Activated B cell treated with CpG ODN at 0.5 μM for 24 hours (primary cell): ENCODE measurements at places on chromosomes 6 and 20. TPM values are rescaled to one million over a fixed set of nuclear protein-coding genes. Genes with fewer than 3 reads are reported as not detected.
A peak's percentile ranks its signal among the peaks of the same experiment; 100 is the strongest.

DNA sequence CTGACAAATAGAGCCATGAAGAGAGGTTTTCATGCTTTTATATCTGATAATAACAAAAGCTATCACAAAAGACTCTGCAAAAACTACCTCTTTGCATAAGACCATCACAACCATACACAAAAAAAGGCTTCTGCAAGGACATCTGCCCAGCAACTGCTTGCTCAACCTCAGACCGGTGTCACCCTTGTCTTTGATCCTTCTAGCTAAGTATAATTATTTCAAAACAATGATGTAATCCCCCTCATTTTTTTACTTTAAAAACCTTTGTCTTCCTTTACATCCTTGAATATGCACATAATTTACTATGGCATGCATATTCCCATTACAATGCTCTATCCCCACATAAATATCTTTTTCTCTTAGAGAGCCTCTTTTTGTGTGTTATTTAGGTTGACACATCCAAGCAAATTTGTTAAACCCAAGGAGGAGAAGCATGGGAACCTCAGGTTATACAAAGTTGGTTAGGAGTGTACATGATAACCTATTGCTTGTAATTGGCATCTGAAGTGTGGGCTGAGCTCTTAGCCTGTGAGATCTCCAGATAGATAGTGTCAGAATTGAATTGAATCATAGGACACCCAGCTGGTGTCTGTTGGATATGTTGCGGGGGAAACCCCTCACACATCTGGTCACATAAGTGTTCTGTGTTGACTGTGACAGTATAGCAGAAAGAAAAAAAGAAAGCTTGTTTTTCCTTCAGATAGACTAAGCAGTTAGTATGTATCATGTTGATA, 20.7 kb upstream of the CGA start:
- H3K27me3 ChIP-seq: no peaks in the 10 kb centered on the region
- H3K36me3 ChIP-seq: no peaks in the 10 kb centered on the region
- DNase-seq: no peak
- no peak overlapping the region for H3K27ac ChIP-seq
- H3K4me1 ChIP-seq: peaks cover 15% of the 10 kb centered on the region

GRCh38 chr20:40691566-40692239, 2.7 kb upstream of the MAFB start:
- H3K27me3 ChIP-seq: peaks cover 68% of the 10 kb centered on the region
- H3K4me3 ChIP-seq: no peak overlapping the region
- peaks cover 19% of the 10 kb centered on the region for H3K4me1 ChIP-seq
- DNase-seq: no peak

GRCh38 chr20:4633780-4634179, 87.9 kb upstream of the PRND start:
- H3K4me1 ChIP-seq: peaks cover 9% of the 10 kb centered on the region
- H3K27ac ChIP-seq: no peak overlapping the region
- H3K4me3 ChIP-seq: no peak overlapping the region
- peaks cover 2% of the 10 kb centered on the region for H3K27me3 ChIP-seq
- no peak for DNase-seq

GRCh38 chr6:35018182-35018519, 123.0 kb downstream of the TCP11 start:
- no peaks in the 10 kb centered on the region for H3K4me1 ChIP-seq
- H3K4me3 ChIP-seq: no peak overlapping the region
- H3K27ac ChIP-seq: no peak overlapping the region
- DNase-seq: no peak
- H3K27me3 ChIP-seq: no peaks in the 10 kb centered on the region

GRCh38 chr20:48632017-48632824, 195.6 kb downstream of the PREX1 start:
- peaks cover 81% of the 10 kb centered on the region for H3K36me3 ChIP-seq
- H3K4me3 ChIP-seq: no peak overlapping the region
- H3K27ac ChIP-seq: no peak overlapping the region
- DNase-seq: no peak
- H3K4me1 ChIP-seq: no peaks in the 10 kb centered on the region

- H3K4me1 ChIP-seq: peaks cover 3% of the 10 kb centered on the region
- H3K27me3 ChIP-seq: peaks cover 17% of the 10 kb centered on the region
- DNase-seq: no peak
- no peak overlapping the region for H3K27ac ChIP-seq
Measured at GRCh38 chr20:20772497-20773085, 60.1 kb upstream of the RALGAPA2 start.

DNA sequence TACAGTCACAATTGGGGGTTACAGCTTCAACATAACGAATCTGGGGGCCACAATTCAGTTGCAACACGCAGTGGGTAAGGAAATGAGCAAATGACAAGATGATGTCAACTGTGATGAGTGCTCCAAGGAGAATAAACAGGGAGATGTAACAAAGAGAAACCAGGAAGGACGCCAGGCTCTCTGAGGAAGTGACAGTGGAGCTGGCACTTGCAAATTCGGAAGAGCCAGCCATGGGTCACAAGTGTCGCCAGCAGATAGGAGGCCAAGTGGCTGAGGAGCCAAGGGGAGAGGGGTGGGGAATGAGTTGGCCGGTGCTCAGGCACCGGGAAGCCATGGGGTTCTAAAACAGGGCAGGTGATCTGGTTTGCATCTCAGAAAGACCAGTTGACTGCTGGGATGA, 136.4 kb downstream of the EYA2 start:
- no peaks in the 10 kb centered on the region for H3K4me1 ChIP-seq
- peaks cover 6% of the 10 kb centered on the region for H3K27me3 ChIP-seq
- no peak for DNase-seq
- no peak overlapping the region for H3K4me3 ChIP-seq
- no peaks in the 10 kb centered on the region for H3K36me3 ChIP-seq
- H3K27ac ChIP-seq: no peak overlapping the region

DNA sequence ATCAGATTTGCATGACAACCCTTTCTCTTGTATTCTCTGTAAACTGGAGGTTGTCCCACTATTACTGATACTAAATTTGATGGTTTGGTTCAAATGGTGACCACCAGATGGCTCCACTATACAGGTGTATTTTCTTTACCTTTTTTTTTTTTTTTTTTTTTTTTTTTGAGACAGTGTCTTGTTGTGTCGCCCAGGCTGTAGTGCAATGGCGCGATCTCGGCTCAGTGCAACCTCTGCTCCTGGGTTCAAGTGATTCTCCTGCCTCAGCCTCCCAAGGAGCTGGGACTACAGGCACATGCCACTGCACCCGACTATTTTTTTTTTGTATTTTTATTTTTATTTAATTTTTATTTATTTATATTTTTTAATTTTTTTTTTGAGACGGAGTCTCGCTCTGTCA, 6.6 kb upstream of the WTAP start:
- no peak for DNase-seq
- peaks cover 7% of the 10 kb centered on the region for H3K4me1 ChIP-seq
- no peak overlapping the region for H3K4me3 ChIP-seq
- no peaks in the 10 kb centered on the region for H3K27me3 ChIP-seq

GRCh38 chr20:15895560-15896084, 677.6 kb downstream of the KIF16B start:
- peaks cover 31% of the 10 kb centered on the region for H3K36me3 ChIP-seq
- H3K27me3 ChIP-seq: no peaks in the 10 kb centered on the region
- peak overlapping the region; percentile 83 for H3K27ac ChIP-seq
- DNase-seq: peak; percentile 22
- peaks cover 46% of the 10 kb centered on the region for H3K4me1 ChIP-seq

DNA sequence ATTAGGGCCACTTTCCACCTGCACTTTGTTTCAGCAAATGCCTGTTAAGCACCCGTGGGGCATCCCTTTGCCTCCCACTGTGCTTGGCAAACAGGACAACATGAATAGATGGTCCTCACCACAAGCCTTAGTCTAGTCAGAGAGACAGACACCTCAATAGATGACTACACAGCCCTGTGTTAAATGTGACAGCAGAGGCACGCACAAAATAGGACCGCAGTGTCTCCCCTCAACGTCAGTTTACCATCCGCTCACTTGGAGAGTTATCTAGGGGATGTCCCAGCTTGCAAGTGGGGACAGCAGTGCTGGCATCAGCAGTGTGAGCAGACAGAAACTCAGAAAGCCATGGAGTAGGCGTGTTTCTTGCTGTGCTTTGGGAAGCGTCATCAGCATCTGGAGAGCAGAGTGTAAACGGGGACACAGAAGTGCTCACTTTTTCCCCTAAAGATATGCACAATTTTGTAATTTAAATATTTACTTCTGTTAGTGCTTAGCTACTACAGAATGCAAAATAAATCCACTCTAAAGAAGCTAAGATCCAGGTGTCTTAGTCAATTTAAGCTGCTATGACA, 66.0 kb upstream of the TXNDC5 start:
- H3K4me3 ChIP-seq: no peak overlapping the region
- peaks cover 30% of the 10 kb centered on the region for H3K4me1 ChIP-seq
- no peaks in the 10 kb centered on the region for H3K36me3 ChIP-seq
- H3K27me3 ChIP-seq: peaks cover 14% of the 10 kb centered on the region
- no peak overlapping the region for H3K27ac ChIP-seq
- DNase-seq: no peak

- H3K27me3 ChIP-seq: no peaks in the 10 kb centered on the region
- no peak overlapping the region for H3K4me3 ChIP-seq
- H3K4me1 ChIP-seq: no peaks in the 10 kb centered on the region
Measured at GRCh38 chr6:105374010-105374420, 28.9 kb downstream of the PREP start.

COL12A1 gene
- not detected in 2 replicates for total RNA-seq

POM121L2 gene
- not detected in 2 replicates for total RNA-seq

CLDN20 gene
- not detected in 2 replicates for total RNA-seq

ISM1 gene
- not detected in 2 replicates for total RNA-seq

BCAS1 gene
- total RNA-seq: 1.3 and 1.7 TPM in 2 replicates

GNRH2 gene
- total RNA-seq: 0.75 TPM in 1 of 2 replicates, not detected in the other

BPIFA1 gene
- not detected in 2 replicates for total RNA-seq

CRISP2 gene
- total RNA-seq: not detected in 2 replicates

IRF4 gene
- total RNA-seq: 417 and 426 TPM in 2 replicates
